ENCODE measurements at places on chromosomes 2 and 18.

DNA sequence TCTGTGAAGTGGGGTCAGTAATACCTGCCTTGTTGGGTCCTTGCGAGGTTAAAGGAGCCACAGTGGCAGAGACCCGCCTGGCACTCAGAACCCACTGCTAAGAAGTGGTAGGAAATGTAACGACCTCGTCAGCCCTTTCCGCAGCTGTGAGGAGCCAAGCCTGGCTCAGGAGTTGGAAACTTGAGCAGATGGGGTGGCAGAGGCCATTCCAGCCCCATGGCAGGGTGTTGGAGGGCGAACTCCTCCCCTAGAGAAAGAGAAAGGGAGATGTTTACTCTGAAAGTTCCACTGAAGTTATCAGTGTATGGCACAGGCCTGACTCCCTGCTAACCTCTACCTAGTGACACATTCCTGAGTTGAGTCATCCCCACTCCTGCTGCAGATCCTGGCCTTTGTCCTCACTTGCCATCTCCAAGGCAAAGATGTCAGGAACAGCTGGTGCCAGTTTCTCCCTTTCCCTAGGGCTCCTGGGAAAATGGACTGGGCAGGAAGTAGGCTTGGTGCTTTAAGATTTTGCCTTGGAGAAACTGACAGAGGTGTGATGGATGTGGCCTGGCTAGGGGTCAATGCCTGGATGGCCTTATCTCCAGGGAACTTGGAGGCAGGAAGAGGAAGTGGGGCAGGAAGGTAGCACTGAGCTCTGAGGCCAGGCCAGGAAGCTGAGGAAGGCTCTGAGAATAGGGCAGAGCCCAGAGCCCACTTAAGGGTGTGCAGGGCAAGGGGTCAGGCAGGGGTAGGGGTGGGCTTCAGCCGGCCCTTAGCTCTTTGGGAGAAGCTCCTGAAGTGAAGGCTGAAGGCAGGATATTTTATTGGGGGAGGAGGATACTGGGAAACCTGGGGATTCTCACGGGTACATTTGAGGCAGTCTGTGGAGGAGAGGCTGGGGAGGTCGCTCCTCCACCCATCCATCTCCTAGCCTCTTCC is 888 bp downstream of the VAMP5 start:
- H3K27me3 ChIP-seq, result no peaks in the 10 kb centered on the region
- peak overlapping the region; percentile 43 for H3K4me3 ChIP-seq
- H3K27ac ChIP-seq, result peak overlapping the region; percentile 97
- DNase-seq, result no peak
- H3K36me3 ChIP-seq, result peaks cover 32% of the 10 kb centered on the region

DNA sequence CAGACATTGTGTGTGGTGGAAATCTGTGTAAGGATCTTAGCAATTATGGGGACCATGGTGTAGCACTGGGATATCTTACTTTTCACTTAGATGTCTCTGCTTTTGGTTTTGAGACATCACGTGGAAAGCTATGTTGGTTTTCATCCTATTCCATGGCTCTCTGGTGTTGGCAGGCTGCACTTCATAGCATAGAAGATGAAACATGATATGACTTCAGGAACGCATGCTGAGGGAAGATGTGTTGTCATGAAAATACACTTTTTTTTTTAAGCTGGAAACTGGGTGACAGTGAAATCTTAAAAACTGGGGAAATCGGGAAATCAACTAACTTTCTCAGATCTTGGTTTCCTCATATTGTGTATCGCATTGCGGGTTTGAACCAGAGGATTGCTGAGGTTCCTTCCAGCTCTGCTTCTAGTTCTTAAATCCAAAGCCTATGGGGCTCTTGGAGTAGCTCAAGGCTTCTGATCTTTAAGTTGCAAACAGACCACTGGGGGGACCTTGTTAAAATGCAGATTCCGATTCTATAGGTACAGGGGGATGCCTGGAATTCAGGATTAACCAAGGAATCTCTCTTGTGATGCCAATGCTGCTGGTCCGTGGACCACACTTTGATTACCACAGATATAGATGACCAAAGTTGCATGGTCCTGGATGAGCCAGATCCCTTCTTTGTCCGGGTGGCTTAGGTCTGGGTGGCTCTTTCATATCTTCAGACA is 160.7 kb downstream of the SH3RF3 start:
- no peaks in the 10 kb centered on the region for H3K36me3 ChIP-seq
- no peaks in the 10 kb centered on the region for H3K27me3 ChIP-seq
- H3K4me3 ChIP-seq, result no peak overlapping the region
- DNase-seq, result no peak
- H3K4me1 ChIP-seq, result peaks cover 14% of the 10 kb centered on the region

- no peak overlapping the region for H3K4me3 ChIP-seq
- H3K27ac ChIP-seq, result no peak overlapping the region
- H3K27me3 ChIP-seq, result no peaks in the 10 kb centered on the region
- no peaks in the 10 kb centered on the region for H3K4me1 ChIP-seq
- no peak for DNase-seq
Measured at GRCh38 chr2:16189836-16190160, 249.4 kb downstream of the MYCN start.

- no peak for DNase-seq
- no peaks in the 10 kb centered on the region for H3K4me1 ChIP-seq
- H3K36me3 ChIP-seq, result no peaks in the 10 kb centered on the region
- H3K27me3 ChIP-seq, result no peaks in the 10 kb centered on the region
Measured at GRCh38 chr2:196149948-196150347, 21.4 kb downstream of the STK17B start.

DNA sequence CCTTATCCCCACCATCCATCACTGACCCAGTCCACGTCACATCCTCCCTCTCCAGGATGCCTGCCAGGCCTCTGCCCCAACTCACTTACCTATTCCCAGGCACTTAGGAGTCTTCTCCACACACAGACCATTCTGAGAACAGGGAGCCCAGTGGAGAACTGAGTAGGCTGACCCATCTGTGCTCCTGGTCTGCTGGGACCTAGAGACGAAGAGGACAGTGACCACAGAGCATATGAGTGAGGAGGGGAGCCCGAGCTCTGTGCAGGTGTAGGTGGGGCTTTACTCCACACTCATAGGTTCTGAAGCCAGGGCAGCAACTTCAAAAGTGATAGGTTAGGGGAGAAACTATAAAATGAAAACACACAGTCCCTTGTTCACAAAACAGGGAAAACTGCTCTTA is 130.0 kb downstream of the NDUFA10 start:
- no peak for DNase-seq
- no peak overlapping the region for H3K27ac ChIP-seq
- H3K4me1 ChIP-seq, result no peaks in the 10 kb centered on the region
- no peaks in the 10 kb centered on the region for H3K36me3 ChIP-seq

- H3K4me3 ChIP-seq, result no peak overlapping the region
- H3K4me1 ChIP-seq, result no peaks in the 10 kb centered on the region
- H3K27ac ChIP-seq, result peak overlapping the region; percentile 74
- H3K36me3 ChIP-seq, result no peaks in the 10 kb centered on the region
- no peaks in the 10 kb centered on the region for H3K27me3 ChIP-seq
- DNase-seq, result no peak
Measured at GRCh38 chr2:9909106-9909505, 42.4 kb upstream of the GRHL1 start.

All from esophagus squamous epithelium (tissue), 5 donors.